Mucosa of descending colon (tissue), 3 donors: ENCODE measurements at places on chromosomes 12 and 14. TPM values are rescaled to one million over a fixed set of nuclear protein-coding genes. Genes with fewer than 3 reads are reported as not detected.

- no peak for DNase-seq
These were observed 41.3 kb downstream of the MED13L start for GRCh38 chr12:116236148-116236731.

- no peak for DNase-seq
These were observed 30.0 kb downstream of the TMEM132D start for GRCh38 chr12:129873833-129874208.

- DNase-seq = no peak
These were observed 2.1 kb upstream of the B4GALNT3 start for GRCh38 chr12:457676-458075.

The ZDHHC22 gene
- total RNA-seq = not detected

- DNase-seq = peak; percentile 88
These were observed 50.7 kb downstream of the A2M start for GRCh38 chr12:9064815-9065606.

The HNF1A gene
- 14.4 TPM for total RNA-seq

DNA sequence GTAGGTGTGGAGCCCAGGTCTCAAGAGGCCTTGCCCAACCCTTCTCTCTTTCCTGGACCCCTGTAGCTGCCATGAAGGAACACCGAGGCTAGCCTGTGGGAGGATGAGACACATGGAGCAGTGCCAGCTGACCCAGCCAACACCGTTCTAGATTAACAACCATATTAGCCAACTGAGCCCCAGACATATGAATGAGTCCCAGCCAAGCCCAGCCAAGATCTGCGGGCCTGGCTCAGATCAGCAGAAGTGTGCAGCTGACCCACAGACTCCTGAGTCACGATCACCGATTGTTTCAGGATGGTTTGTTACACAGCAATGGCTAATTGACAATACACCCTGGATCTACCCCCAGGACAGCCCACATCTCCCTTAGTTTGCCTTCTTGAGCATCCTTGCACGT is 82.1 kb downstream of the NTF3 start:
- no peak for DNase-seq

GRCh38 chr14:100554082-100554677 is 33.0 kb downstream of the BEGAIN start:
- DNase-seq = peak; percentile 87

DNA sequence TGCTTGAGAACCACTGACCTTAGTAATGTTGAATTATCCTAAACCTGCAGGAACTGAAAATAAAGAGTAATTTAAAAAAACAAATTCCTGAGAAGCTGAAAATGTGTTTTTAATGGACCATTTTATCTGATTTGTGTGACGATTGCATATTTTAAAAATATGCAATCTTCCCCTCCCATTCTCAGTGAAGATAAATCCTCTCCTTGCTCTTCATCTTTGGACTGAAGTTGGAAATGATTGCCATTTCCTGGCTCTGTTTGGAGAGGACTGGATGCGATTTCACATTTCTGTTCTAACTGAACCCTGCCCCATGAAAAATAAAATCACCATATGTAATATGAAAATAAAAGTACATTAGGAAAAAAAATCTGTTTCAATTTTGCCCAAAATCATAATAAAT is 216.3 kb downstream of the SLC6A15 start:
- DNase-seq = no peak

The RNASE1 gene
- 203 TPM for total RNA-seq

The AQP6 gene
- total RNA-seq = 0.54 TPM

- no peak for DNase-seq
These were observed 121.2 kb downstream of the GPR135 start for GRCh38 chr14:59344016-59344415.

The PLEKHG7 gene
- total RNA-seq = 2.7 TPM

The RIPK3 gene
- 99.9 TPM for total RNA-seq

GRCh38 chr14:71070169-71070568 is 162.9 kb downstream of the PCNX1 start:
- DNase-seq = no peak

The NTS gene
- not detected for total RNA-seq

DNA sequence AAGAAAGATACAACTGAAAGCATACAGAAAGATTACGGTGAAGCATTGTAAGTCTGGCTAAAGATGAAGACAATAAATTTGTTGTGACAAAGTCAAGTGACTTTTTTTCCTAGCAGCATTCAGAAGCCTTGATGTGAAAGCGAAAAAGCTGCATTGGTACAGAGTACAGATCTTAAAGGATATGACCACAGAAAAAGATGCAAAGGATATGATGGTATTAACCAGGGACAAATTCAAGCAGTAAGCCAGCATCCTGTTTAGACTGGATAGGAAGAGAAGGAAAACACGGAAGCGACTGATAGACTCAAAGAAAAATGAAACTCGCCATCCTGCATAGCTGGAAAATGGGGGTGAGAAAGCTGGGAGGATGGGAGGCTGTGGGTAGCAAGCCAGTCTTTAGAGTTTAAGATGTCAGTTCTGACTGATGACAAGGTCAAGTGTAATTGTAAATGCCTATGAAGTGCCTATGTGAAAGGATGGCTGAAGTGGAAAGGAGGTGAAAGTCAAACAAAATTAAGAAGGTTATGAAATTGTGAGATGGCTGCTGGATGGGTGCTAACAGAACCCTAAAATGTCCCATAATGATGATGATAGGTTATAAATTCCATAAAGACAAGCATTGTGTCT is 92.4 kb downstream of the PHLDA1 start:
- no peak for DNase-seq

The PRH2 gene
- total RNA-seq = not detected

- no peak for DNase-seq
These were observed 33.0 kb downstream of the IQSEC3 start for GRCh38 chr12:99605-100004.

DNA sequence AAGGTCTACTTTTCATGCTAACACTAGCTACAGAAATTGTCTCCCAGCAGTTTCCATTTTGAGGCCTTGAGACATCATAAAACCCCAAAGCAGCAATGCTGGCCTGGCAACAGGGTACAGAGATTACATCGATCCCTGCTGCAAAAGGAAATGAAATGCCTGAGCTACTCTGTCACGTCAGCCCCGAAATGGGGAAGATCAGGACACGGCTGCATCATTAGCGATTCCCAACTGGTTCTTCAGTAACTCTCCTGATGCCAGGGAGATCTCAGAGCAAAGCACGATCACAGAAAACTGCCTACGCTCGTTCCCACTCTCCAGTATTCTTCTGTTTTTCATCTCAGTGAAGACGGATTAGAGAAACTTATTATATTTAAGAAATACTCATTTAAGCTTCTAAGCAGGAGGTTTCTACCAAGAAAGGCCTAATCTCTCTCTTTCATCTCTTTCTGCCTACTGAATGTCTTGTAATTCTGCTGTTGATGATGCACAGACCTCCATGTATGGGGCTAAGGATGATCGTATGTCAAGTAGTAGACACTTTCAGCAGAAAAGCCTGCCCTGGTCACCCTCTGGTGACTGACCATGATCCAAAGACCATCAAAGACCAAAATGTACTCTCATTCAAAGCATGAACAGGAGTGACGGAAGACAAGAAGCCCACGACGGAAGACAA is 168.5 kb downstream of the RIMBP2 start:
- no peak for DNase-seq

DNA sequence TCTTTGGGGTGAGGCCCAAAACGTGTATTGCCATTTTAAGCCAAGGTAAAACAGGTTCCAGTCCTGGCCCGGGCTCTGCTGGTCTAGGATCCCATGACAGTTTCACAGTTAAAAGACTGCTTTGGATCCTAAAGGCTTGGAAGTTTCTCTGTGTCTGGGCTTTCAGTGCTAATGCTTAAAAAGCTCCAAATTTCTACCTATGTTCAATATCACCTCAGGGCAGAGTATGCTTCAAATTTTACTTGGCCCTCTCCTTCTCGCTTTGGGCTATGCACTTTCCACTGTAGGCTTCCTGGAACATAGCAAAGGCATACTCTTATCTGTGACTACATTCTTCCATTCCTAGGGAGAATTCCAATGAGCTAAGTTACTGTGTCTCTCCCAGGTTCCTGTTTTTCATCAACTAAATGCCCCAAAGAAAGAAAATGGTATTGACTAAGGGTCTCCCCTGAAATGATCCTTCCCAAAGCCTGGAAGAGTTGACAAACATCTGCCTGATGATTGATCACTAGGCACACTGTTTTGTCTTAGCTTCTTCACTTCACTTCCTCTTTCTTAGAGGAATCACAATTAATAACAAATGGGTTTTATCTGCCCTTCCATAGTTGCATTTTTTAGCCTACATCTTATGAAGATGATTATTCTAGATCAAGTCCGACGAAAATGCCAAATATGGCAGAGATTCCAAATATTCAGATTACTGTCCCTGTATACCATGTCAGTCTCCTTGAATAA is 79.4 kb downstream of the TMTC2 start:
- DNase-seq = no peak

The NOS1 gene
- total RNA-seq = 0.29 TPM

- no peak for DNase-seq
These were observed 207.7 kb downstream of the NELL2 start for GRCh38 chr12:44668443-44668842.

The NPFF gene
- not detected for total RNA-seq

DNA sequence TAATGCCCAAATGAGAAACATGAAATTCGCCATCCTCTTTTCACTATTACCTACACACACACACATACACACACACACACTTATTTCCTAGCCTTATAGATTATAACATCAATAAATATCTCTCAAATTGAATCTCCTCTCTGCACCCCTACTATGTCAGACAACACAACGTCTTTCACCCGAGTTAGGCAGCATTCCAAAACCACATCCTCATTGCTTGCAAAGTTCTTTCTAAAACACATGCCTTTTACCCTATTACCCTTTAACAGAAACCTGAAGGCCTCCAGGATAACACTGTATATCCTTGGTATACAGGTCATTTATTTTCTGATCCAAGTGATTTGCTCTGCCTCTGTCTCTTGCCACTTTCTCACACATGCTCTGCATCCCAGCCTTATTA is 56.3 kb downstream of the KCNH5 start:
- DNase-seq = no peak

DNA sequence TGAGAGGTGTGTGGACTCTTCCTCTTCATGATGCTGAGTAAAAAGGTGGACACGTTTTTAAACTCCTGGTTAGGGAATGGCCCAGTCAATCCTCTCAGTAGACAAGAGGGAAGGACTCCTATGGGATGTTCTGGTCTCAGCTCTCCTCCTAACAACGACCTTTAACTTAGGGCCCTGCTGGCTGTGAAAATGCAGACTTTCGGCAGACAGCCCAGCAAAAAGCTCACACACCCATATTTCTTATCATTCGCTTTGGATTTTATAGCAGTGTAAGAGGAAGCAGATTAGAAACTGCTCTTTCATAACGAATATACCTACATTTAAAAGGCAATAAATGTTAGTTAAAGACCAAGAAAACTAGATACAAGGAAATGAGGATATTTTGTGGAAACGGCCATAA is 18.0 kb upstream of the YARS2 start:
- DNase-seq = no peak

The TSPAN11 gene
- total RNA-seq = 4.2 TPM

The PMCH gene
- total RNA-seq = not detected

GRCh38 chr14:33754261-33754660 is 196.6 kb downstream of the EGLN3 start:
- no peak for DNase-seq

The MORN3 gene
- total RNA-seq = 0.17 TPM

- no peak for DNase-seq
These were observed 196.2 kb upstream of the ALG10 start for GRCh38 chr12:33825986-33826602.

DNA sequence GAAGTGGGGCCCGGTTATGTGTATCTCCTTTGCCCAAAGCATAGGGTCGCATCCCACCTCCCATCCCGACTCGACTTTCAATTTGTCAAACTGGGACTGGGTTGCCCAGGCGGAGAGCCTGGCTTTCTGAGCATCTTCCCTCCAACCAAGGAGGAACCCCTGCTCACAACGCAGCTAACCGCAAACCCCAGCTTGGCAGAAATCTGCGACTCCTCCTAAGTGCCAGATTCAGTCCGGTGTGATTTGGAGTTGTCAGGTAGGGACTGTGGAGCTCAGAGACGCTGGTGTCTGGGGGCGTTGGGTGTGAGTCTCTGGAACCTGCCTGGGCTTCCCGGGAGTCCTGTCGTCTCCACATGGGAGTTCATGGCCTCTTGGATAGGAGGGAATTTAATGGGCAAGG is 1126.7 kb downstream of the AACS start:
- no peak for DNase-seq

GRCh38 chr12:129851296-129851695 is 52.5 kb downstream of the TMEM132D start:
- no peak for DNase-seq

- DNase-seq = no peak
These were observed 38.8 kb downstream of the SLC15A5 start for GRCh38 chr12:16238661-16239060.

DNA sequence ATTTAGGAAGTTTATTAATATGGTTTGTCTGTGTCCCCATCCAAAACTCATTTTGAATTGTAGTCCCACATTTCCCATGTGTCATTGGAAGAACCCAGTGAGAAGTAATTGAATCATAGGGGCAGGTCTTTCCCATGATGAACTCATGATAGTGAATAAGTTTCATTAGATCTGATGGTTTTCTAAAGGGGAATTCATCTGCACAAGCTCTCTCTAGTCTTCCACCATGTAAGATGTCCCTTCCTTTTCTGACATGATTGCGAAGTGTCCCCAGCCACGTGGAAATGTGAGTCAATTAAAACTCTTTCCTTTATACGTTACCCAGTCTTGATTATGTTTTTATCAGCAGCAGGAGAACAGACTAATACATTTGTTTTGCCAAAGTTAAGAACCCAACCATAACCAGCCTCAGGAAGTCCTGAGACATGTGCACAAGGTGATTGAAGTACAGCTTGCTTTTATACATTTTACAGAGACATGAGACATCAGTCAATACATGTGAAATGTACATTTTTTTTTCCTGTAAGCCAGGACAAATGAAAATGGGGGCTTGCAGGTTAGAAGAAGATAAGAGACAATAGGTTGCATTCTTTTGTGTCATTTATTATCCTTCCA is 1136.7 kb downstream of the TMEM121 start:
- DNase-seq = no peak

DNA sequence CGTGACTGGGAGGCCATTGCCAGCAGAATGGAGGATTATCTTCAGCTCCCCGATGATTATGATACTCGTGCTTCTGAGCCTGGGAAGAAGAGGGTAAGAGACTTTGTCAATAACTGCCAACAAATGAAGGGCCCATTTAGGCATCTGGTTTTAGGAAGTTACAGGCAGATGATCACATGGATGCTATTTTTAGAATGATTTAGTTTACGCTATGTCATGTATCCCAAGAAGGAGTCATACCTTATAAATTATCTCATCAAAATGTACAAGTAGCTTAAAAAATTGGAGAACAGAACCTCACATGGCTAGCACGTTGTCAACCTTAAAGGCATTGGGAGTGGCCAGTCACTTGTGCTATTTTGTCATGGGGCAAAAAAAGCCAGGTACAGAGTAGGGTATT is 46.7 kb downstream of the PROX2 start:
- no peak for DNase-seq
